IMR-90 (cell line): ENCODE measurements at places on chromosomes 4 and X. TPM values are rescaled to one million over a fixed set of nuclear protein-coding genes. Genes with fewer than 3 reads are reported as not detected.

LRCH2 gene
- polyA plus RNA-seq = 1.8 and 2.6 TPM in 2 replicates

FHDC1 gene
- 0.09 and 0.10 TPM in 2 replicates for polyA plus RNA-seq

STOX2 gene
- 1.1 and 1.8 TPM in 2 replicates for polyA plus RNA-seq

ADAMTS3 gene
- polyA plus RNA-seq = 0.66 and 0.68 TPM in 2 replicates

XAGE1B gene
- polyA plus RNA-seq = not detected in 2 replicates

HTRA3 gene
- 8.9 and 9.5 TPM in 2 replicates for polyA plus RNA-seq

FHIP1A gene
- polyA plus RNA-seq = 0.02 and 0.04 TPM in 2 replicates

ZNF185 gene
- polyA plus RNA-seq = 6.2 and 6.3 TPM in 2 replicates

PAGE5 gene
- polyA plus RNA-seq = not detected in 2 replicates

IRAK1 gene
- 50.2 and 61.9 TPM in 2 replicates for polyA plus RNA-seq

PCSK1N gene
- 0.12 and 0.24 TPM in 2 replicates for polyA plus RNA-seq

RTL9 gene
- 0.26 and 0.30 TPM in 2 replicates for polyA plus RNA-seq

GNRHR gene
- polyA plus RNA-seq = not detected in 2 replicates

TLR1 gene
- polyA plus RNA-seq = 0.17 and 0.24 TPM in 2 replicates

PHOX2B gene
- polyA plus RNA-seq = not detected in 2 replicates

GYPA gene
- not detected in 2 replicates for polyA plus RNA-seq

RAB41 gene
- not detected in 2 replicates for polyA plus RNA-seq

CENPE gene
- 3.2 and 3.7 TPM in 2 replicates for polyA plus RNA-seq

RTL3 gene
- 1.1 and 1.2 TPM in 2 replicates for polyA plus RNA-seq

CENPI gene
- 4.8 and 5.5 TPM in 2 replicates for polyA plus RNA-seq
